ENCODE measurements at places on chromosomes 1 and 21.

DNA sequence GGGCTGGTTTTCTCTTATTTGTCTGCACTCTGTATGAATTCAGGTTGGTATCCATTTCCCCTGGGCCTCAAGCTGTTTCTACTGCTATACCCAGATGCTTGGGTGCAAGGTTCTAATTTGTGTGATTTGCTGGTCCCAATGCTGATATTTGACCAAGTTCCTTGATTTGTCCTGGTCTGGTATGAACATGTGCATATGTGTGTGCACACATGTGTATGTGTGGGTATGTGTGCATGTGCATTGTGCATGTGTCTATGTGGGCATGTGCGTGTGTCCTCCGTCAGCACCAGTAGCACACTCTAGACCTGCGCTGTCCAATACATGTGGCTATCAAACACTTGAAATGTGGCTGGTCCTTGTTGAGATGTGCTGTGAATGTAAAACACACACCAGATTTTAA is 102.4 kb upstream of the TSPAN2 start:
- H3K4me1 ChIP-seq: no peaks in the 10 kb centered on the region
- no peak for DNase-seq
- H3K27ac ChIP-seq: no peak overlapping the region
- no peak overlapping the region for H3K4me3 ChIP-seq

DNA sequence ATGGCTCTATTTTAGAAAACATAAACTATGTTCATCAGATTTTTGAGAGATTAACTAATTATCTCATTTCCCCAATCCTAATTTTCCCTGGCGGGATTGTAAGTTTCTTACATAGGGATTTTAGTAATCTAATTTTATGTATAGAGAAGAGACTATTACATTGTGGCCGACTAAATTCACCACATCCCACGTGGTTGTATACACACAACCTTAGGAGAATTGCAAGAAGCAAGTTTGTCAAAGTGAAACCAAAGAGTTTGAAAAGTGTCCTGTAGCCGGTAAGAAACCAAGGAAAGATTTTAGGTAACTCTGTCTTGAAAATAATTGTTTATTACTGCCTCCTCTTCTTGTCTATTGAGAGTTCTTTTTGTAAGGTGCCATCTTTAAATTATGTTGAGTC is 550.6 kb downstream of the LTN1 start:
- H3K4me1 ChIP-seq: no peaks in the 10 kb centered on the region
- H3K27ac ChIP-seq: no peak overlapping the region
- no peaks in the 10 kb centered on the region for H3K27me3 ChIP-seq
- no peak overlapping the region for H3K4me3 ChIP-seq

GRCh38 chr1:92623187-92623778 is 136.6 kb upstream of the GFI1 start:
- no peaks in the 10 kb centered on the region for H3K27me3 ChIP-seq
- H3K36me3 ChIP-seq: peaks cover 10% of the 10 kb centered on the region
- no peak overlapping the region for H3K27ac ChIP-seq

DNA sequence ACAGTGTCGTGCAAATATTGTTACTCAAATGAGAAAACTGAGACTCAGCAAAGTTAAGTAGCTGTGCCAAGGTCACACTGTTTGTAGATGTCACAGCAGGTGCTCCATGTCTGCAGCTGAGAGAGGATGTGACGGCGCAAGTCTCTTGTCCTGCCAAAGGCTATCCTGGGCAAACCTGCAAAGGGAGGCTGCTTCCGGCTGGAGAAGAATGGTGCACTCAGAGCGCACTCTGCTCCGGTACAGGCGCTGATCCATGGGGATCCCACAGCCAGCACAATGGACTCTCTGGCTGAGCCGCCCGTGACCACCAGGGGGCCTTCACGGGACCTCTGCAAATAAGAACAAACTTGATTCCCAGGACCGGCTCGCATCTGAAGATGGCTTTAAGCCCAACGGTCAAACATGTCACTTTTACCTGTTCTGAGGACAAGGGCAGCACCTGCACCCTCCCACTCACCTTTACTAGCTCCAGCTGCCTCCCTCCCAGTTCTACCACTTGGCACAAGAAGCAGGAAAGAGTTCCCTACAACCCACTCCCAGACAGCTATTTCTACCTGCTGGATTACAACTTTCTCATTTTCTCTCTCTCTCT is 21.9 kb downstream of the RD3 start:
- DNase-seq: peak; percentile 88
- no peaks in the 10 kb centered on the region for H3K4me1 ChIP-seq
- H3K27me3 ChIP-seq: no peaks in the 10 kb centered on the region
- H3K36me3 ChIP-seq: no peaks in the 10 kb centered on the region
- H3K27ac ChIP-seq: no peak overlapping the region

- no peak for DNase-seq
- H3K27me3 ChIP-seq: no peaks in the 10 kb centered on the region
- no peak overlapping the region for H3K4me3 ChIP-seq
Observed at GRCh38 chr1:52978045-52978444, 51.0 kb downstream of the SCP2 start.

DNA sequence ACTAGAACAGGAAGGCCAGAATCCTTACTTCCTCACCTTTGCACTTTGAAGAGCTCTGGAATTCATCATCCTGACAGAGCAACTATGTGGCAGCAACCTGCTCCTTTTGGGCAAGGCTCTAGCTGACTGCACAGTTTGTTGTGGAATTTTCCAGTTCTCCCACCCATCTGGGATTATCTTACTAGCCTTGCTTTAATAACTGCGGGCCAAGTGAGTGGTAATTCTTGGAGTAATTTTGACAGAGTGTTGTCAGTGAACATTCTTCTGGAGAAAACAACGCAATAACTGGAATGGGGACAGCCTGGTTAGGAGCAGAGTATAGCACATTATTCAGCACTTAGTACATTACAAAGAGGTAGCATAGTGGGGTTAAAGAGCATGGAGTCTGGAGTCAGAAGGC is 75.3 kb downstream of the NTMT2 start:
- no peaks in the 10 kb centered on the region for H3K36me3 ChIP-seq
- DNase-seq: no peak
- H3K27ac ChIP-seq: no peak overlapping the region
- no peaks in the 10 kb centered on the region for H3K4me1 ChIP-seq
- no peaks in the 10 kb centered on the region for H3K27me3 ChIP-seq

GRCh38 chr1:247411621-247412327 is 4.2 kb upstream of the NLRP3 start:
- H3K4me1 ChIP-seq: no peaks in the 10 kb centered on the region
- peaks cover 41% of the 10 kb centered on the region for H3K27me3 ChIP-seq
- no peak overlapping the region for H3K27ac ChIP-seq
- DNase-seq: no peak

GRCh38 chr1:181501612-181502011 is 18.3 kb downstream of the CACNA1E start:
- H3K27ac ChIP-seq: no peak overlapping the region
- no peak overlapping the region for H3K4me3 ChIP-seq
- no peaks in the 10 kb centered on the region for H3K36me3 ChIP-seq
